ENCODE measurements at places on chromosomes 7 and 10.

GRCh38 chr7:130485734-130486113 lies 6.2 kb upstream of the MEST start:
- DNase-seq: no peak

- no peak for DNase-seq
Measured at GRCh38 chr7:25391961-25392587, 163.8 kb upstream of the NPVF start.

DNA sequence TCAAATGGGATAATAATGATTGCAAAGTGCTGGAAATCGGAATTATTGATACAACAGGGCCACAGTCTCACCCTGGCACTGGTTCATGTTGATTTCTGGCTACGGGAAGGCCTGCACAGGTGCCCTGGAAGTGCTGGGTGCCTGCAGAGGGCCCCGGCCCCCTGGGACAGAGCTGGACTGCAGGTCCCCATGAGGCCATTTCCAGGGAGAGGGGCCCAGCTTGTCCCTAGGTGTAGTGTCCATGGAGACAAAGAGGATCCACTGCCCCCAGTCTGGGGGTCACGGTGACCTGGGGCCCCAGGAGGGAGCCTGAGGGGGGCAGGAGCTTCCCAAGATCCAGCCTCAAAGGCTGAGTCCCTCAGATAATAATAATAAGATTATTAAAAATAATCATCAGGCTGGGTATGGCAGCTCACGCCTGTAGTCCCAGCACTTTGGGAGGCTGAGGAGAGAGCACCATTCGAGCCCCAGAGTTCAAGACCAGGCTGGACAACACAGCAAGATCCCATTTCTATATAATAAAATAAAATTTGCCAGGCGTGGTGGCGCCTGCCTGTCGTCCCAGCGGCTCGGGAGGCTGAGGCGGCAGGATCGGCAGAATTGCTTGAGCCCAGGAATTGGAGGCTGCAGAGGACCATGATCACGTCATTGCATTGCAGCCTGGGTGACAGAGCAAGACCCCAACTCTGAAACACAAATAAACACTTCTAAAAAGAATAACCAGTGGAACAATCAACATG lies 98.1 kb downstream of the MICALL2 start:
- no peak for DNase-seq

DNA sequence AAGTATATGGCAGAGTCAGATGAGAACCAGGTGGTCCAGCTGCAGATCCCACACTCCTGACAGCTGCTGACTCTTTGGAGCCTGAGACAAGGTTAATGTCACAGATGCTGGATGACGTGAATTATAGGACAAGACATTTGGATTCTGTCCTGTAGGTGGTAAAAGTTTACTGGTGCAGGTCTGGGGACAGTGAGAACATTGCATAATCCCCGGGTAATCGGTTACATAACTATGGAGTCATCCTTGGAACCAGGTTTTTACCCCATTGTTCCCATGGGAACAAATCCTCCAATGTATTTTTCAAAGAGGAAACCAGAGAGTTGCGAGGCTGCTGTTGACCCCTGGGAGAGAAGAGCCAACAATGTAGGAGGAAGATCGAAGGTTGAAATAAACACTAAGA lies 27.5 kb upstream of the ZCCHC24 start:
- DNase-seq: no peak

- no peak for DNase-seq
Measured at GRCh38 chr7:65225422-65226006, 148.1 kb upstream of the ZNF92 start.

DNA sequence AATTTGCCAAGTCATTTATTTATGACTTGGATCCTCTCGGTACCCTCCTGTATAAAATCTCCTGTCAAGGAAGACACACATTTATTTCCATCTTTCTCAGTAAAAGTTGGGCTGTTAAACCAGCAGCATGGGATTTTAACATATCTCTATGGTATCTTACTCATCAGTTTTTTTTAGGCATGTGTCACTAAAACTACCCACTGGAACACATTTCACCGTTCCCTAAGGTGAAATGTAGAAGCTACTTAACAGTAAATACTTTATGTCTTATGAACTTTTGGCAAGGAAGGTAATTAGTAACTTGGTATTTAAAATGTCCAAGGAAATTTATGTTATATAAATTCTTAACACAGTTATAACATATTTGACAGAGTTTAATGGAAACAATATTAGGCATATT lies 152.5 kb upstream of the HDAC9 start:
- DNase-seq: no peak

DNA sequence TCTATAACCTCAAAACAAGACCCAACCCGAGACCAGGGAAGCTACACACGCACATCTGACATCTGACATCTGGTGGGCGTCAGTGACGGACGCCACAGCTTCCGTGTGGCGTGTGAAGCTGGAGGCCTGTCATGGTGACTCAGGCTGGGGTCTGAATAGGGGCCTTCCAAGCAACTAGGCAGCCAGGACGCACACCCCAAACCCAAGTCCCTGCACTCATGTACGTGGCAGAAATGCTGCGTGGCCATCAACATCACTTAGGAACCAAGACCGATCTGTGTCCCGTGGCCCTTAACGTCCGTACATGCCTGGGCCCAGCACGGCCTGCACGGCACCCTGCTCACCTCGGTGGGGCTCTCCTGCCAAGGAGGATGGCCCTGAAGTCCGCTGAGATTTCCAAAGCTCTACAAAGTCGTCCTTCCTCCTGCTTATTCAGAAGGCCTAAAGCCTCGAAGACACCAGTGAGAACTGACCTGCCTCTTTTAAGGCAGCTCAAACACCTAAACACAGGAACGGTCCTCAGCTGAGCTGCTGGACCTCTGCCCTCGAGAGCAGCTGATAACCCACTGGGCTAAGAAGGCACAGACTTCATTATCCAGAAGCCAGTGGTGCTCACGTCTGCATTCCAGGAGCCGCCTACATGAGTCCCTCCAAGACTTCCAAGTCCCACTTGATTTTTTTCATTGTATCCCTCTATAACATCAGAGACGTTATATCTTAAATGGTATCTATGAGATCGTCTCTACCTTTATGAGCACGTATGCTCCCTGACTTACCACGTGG lies 82.5 kb downstream of the DIP2C start:
- DNase-seq: no peak

DNA sequence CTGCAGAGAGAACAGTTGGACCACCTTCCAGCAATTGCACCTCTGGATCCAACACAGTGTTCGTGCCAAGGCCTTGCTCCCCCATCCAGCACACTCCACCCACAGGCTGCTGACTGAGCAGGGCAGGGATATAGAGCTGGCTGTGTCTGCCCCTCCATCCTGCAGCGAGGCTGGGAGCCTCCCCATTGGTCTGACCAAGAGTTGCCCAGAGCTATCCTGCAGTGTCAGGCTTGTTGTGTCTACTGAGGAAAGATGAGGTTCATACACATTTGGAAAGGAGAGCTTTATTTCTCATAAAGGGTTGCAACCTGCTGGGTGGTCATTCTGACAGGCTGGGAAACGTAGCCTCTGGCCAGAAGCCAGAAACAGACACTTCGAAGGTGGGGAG lies 27.1 kb downstream of the PRF1 start:
- DNase-seq: no peak

- DNase-seq: no peak
Measured at GRCh38 chr10:24242562-24242961, 33.6 kb downstream of the KIAA1217 start.

DNA sequence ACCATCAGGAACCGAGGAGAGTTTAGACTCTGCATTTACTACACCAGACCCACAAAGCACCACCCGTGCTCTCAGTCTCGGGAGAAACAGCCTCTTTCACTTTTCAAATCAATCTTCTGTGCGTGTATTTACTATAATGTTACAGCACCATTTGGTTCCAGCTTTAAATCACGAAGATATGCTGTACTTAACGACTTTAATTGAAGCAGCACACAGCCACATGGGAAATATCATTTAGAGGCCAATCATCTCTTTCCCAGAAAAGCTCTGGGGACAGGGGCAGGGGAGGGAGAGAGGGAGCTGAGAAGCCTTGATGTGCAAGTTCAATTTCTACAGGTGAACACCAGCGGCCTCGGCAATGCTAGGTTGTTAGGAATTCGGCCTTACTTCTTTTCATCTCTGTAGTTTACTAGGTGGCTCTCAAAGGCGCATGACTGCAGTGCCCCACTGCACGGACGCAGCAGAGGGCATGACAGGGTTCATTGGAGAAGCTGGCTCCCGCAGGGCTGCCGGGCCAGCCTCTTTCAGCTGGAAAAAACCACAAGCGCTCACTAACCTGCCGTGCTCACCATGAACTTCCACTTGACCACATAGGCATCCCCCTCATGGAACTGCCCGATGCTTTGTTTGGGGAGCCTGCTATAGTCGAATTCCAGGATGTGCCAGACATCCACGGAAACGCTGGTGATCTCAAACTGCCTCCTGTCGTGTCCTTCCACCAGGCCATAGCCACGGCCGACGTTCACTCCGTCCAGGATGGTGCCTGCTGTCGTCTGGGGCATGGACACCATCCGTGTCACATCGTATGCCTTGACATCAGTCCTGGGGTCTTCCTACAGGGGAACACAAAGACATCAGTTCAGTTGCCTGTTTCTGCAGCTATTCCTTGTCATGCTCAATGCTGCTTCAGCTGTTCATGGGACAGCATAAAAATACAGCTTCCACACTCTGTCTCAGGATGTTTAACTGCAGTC lies 154.5 kb downstream of the SVIL start:
- DNase-seq: no peak

GRCh38 chr7:94297397-94297838 lies 97.3 kb upstream of the COL1A2 start:
- no peak for DNase-seq

All from DND-41 (cell line).